ENCODE measurements at places on chromosomes 2 and 18.

DNA sequence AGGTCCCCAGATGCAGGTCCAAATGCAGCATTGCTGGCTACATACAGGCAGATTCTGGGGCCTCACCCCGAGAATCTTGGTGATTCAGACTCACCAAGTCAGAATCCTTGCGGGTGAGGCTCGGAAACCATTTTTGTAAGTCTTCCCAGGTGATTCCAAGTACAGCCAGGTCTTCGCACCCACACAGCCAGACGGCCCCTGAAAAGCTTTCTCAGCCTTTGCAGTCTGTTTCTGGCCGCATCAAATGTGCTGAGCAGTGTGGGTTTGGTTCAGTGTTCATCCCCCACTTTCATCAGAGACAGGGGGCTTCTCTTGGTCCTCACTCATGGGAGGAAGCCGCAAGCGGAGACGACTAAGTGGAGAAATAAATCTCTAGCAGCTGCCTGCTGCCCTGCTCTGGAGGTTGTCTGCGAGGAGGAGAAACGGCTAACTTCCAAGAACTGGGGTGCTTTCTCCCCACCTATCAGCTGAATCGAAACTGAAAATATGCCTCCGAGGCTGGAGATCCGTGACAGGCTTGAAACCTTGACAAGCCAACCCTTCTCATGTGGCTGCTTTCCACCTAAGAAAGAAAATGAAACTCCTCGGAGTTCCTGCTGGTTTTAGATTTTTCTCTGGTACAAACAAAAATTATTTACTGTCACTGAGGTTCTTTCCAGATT is 8.9 kb upstream of the TMEM185B start:
- no peak for DNase-seq

DNA sequence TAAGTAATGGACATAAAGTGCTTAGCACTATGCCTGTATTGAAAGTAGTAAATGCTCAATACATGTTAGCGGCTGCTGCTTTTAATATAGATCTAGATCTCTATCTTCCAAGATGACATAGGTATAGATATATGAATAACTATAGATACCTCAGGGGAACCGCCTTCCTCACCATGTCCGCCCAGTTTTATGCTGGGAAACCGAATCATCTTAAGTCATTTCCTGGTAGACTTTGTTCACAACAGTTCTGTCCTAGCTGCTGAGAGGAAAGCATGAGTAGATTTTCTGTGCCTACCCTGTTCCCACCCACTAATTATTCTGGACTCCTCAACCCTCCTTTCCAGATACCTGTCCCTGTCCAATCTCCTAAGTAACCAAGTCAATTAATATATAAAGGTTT is 21.6 kb upstream of the ITM2C start:
- no peak for DNase-seq

GRCh38 chr2:119431155-119431975 is at the start of gene TMEM37:
TSS of gene TMEM37 (plus strand) at chr2:119431854. CDS start at chr2:119431904, 50 bp downstream.
- DNase-seq = peak; percentile 62

DNA sequence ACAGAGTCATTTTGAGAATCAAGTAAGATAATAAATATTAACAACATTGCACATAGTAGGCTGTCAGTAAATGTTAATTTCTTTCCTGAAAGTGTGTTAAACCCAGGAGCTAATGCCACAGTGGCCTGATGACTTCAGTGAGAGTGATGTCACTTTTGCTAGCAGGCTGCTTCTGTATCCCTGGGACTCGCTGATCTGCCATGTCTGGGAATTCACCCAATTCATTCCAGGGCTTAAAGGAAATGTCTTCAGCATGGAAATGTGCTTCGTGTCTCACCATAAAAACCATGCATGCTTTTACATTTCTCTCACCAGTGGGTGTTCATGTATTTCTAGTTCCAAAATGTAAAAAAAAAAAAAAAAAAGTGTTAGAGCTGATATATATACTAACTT is 56.8 kb upstream of the MAPRE3 start:
- DNase-seq = no peak

DNA sequence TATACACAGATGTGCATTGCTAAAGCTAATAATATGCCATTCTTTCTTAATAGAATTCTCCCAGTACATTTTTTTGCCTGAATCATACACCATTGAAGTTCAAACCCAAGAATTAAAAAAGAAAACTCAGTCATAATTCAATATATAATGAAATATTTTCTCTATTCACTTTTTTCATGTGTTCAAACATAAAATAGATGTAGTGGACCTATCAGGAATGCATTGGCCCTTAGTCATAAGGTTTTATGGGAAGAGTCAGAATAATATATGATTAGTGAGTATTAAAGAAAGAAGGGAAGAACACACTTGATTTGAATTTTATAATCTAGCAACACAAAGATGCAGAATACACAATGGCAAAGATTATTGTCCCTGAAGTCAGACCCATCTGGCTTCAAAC is 297.0 kb upstream of the COL3A1 start:
- no peak for DNase-seq

DNA sequence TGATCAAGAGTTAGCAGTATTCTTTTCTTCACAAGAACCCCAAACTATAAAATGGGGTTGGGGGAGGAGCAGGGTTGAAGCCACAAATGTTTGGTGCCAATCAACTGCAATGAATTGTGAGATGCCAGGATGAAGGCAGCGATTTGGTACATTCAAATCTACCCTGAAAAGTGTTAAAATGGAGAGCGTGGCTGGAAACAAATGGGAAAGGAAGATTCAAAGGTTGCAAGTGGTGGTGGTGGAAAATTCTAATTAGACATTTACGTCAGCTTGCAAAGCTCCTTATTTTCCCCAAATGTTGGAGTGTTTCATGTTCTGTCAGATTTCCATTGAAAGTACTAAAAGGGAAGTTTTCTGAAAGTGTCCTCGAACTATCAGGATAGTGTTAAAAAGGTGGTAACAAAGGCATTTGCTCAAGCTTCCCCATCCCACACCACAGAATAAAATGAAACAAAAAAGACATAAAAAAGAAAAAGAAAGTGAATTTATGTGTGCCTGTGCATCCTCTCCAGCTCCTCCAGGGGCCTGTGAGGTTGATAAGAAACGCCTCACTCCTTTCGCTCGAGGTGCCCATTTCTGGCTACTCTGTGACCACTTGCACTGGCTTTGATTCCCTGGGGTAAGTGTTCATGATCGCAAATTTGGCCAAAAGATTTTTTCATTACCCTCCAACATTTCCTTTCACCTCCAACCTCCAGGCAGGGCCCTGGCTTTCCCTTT is 424.1 kb upstream of the POU3F3 start:
- no peak for DNase-seq

DNA sequence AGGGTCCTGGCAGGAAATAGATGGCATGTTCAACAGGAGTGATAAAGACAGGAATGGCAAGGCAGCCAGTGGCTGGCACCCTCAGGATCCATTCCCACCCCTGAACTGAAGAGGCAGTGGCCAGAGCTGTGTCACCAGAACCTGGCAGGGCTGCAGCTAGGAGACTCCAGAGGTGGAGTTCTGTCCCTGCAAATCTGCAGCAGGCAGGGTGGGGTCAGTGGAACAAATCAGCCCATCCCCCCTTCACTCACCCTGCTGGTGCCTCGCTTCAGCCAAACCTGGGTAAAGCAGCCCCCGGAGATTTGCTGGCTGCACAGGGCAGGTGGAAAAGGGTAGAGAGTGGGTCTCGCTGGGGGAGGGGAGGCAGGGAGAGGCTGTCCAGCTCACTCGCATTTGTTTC is 12.7 kb downstream of the INPP5D start:
- no peak for DNase-seq

- no peak for DNase-seq
Observed at GRCh38 chr18:52287151-52287550, 52.8 kb upstream of the DCC start.

- no peak for DNase-seq
Observed at GRCh38 chr18:54749291-54749690, 79.0 kb upstream of the RAB27B start.

GRCh38 chr2:206011795-206012194 is 74.2 kb downstream of the INO80D start:
- no peak for DNase-seq

DNA sequence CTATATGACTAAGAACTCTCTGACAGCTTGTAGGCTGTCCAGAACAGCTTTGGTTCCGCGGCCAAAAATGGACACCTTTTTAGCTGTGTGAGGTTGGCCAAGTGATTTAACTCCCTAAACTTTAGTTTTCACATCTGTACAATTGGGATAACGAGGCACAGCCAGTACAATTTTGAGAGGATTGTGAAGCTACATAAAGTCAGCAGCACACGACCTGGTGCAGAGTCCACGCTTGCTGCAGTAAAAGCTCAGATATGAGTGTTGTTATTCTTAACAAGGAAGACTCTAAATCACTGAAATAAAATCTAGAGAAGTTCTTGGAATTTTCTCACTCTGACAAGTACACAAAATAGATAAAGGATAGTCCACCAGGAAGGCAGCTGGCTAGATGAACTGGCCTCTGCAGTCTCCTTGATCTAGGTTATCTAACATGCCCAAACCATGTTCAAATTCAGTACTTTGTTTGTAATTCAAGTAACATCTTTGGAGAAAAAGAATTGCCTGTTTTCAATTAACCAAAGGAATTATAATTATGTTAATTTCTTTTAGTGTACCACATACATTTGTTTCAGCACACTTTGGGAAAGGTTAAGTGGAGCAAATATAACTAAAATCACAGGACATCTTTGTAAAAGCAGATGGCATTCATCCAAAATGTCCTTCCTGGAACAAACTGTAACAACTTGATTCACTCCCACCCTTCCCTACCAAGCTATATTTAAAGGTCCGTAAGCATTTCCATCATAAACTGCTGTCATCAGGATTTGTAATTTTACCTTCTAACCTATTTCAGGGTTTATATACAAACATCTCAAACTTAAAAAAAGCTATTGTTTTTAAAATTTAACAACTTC is 201.7 kb upstream of the STK17B start:
- DNase-seq = no peak

- DNase-seq = no peak
Observed at GRCh38 chr2:118477111-118477862, 370.2 kb downstream of the EN1 start.

DNA sequence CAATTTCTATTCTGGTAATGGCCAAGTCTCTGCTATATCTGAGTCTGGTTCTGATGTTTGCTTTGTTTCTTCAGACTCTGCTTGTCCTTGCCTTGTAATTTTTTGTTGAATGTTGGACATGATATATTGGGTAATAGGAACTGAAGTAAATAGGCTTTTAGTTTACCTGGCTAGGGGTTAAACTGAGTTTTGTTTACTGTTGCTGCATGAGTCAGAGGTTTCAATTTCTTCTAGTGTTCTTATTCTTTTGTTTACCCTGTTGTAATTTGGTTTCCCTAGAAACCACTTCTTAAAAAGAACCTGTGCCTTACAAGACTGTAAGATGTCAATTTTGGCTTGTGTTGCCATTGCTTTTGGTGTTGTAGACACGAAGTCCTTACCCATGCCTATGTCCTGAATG is 285.0 kb upstream of the KCNH7 start:
- DNase-seq = no peak

- DNase-seq = no peak
Observed at GRCh38 chr2:229591611-229592010, 122.7 kb downstream of the DNER start.

- DNase-seq = peak; percentile 31
Observed at GRCh38 chr18:36354989-36355388, 57.5 kb downstream of the FHOD3 start.

DNA sequence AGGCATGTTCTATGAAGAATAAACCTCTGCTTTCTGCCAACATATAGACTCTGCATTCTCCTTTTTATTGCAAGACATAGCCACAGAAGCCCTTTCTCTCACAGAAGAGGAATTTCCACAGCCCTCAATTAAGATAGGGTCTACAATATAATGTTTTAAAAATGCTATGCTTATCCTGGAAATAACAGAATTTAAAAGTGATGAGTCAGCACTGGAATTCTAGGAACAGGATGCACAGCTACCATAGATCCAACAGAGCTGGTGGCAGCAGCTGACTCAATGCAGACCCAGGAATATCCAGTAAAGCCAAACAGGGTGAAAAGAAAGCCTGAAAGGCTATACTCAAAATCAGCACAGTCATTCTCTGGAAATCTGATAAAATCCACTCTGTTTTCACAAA is 866.9 kb downstream of the TRIB2 start:
- DNase-seq = no peak

DNA sequence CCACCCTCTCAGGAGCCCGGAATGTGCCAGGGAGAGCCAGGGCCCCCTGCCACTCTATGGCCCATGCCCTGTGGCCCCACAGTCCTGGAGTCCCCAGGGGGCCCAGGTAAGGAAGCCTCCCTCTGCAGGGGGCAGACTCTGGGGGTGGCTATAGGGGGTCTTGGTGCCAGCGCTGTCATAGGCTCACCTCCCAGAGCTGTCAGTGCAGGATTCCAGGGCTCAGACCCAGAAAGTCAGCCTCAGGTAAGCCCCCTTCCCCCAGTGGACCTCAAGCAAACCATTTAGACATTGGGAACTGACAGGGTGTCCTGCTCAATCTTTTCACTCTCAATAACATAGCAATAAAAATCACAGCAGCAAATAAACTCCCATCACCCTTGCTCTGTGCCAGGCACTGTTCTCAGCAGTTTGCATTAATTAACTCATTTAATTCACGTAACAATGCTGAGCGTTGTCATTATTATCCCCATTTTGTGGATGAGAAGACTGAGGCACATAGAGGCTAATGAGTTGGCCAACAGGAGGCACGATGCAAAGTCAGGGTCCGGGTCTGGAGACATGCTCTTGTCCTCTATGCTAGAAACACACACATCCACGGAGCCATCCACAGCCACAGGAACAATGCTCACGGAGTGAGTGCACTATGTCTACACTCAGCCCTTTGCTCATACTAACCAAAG is 79.6 kb downstream of the TNS1 start:
- no peak for DNase-seq

GRCh38 chr2:74618410-74619083 is 29.6 kb downstream of the M1AP start:
- DNase-seq = no peak

DNA sequence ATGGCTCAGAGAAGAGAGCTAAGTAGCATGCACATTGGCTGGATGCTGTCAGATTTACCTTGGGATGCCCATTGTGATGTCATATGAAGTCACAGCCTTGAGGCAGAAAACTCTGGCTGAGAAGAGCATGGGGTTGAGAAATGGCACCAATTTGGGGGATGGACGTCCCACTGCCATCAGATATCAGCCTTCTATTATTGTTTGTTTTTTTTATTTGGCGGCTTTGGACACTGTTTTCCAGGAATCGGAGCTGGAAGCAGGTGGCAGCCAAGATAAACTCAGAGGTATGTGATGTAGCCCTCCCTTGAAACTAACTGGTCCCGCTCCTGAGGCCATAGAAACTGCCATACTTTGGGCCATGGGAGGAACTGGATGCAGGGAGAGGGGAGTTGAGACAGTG is 40.6 kb downstream of the GCKR start:
- no peak for DNase-seq

DNA sequence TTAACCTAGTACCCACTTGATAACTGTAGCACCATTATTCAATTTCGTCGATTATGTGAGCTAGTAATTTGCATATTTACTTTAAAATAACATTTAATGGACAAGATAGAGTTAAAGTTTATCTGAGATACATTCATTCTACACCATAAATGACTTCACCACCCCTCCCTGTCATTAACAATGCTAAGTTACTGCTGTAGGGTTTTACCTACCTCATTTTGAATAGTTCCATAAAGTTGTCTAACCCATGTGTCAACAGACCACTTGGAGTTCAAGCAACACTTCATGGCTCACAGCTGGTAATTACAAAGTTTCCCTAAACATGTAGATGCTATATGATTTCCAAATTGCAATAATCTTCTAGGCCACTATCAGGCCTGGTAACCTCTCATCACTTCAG is 127.4 kb upstream of the CYP26B1 start:
- no peak for DNase-seq

- no peak for DNase-seq
Observed at GRCh38 chr2:170740660-170741059, 25.5 kb downstream of the SP5 start.

GRCh38 chr18:12750076-12750714 is 47.4 kb downstream of the PSMG2 start:
- no peak for DNase-seq

Data from T1000 (cell line).